ENCODE measurements at places on chromosomes 7 and 10. TPM values are rescaled to one million over a fixed set of nuclear protein-coding genes. Genes with fewer than 3 reads are reported as not detected.

SPDYE11 gene
- total RNA-seq = not detected

- no peak for DNase-seq
Measured at GRCh38 chr7:46532571-46532970, 611.5 kb upstream of the IGFBP3 start.

SEMA3D gene
- total RNA-seq = not detected

GRCh38 chr7:33979807-33980355 lies 74.5 kb downstream of the BMPER start:
- DNase-seq = no peak

AOAH gene
- total RNA-seq = 13.3 TPM

DNA sequence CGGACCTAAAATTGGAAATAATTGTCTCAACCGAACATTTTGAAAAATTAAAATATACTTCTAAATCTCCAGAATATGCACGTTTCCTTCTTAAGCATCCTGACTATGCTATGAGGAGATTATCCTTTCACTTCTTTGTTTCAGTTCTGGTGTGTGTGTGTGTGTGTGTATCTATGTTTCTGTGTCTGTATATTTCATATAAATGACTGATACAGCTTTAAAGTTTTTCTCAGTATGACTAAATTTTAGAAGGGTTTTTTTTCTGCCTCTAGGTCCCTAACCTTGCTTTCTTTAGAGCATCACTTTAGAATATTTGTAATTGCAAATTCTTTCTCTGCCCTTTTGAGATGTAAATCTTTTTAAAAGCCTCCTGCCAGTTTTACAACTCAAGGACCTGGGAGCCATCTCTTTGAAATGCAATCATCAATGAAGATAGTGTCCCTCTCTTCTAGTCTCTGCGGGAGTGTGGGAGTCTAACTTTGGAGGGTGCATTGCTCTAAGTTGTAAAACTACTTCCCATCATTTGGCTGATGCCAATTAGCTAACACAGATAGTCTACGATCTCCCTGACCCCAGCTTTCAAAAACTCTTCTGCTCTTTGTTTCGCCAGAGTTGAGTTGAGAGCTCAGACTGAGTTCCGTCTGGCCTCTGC lies 782.0 kb upstream of the ZWINT start:
- no peak for DNase-seq

GRCh38 chr7:135994466-135995205 lies 17.5 kb upstream of the MTPN start:
- no peak for DNase-seq

UCN3 gene
- total RNA-seq = not detected

IDI2 gene
- total RNA-seq = not detected

GRCh38 chr7:67878808-67879207 lies 882.2 kb downstream of the TYW1 start:
- DNase-seq = no peak

HTR5A gene
- total RNA-seq = not detected

SMKR1 gene
- total RNA-seq = 1.7 TPM

DNA sequence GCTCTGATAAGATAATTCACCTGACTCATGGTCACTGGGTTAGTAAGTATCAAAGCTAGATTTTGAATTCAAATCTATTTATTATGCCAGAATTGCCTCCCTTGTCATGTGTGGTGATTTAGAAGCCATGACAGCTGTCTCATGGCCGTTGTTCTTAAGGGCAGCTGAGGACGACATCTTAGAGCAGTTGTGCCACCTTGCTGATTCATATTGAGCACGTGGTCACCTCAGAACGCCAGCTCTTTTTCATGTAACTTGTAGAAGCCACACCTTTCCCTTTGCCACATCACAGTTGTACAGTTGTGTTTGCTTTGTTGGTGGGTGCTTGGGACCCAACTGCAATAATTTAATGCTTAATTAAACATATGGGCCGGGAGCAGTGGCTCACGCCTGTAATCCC lies 4.3 kb upstream of the PIK3AP1 start:
- no peak for DNase-seq
